ENCODE measurements at places on chromosomes 3 and 15.

- DNase-seq, result peak; percentile 1
Observed at GRCh38 chr15:77354063-77354462, 65.8 kb downstream of the PEAK1 start.

DNA sequence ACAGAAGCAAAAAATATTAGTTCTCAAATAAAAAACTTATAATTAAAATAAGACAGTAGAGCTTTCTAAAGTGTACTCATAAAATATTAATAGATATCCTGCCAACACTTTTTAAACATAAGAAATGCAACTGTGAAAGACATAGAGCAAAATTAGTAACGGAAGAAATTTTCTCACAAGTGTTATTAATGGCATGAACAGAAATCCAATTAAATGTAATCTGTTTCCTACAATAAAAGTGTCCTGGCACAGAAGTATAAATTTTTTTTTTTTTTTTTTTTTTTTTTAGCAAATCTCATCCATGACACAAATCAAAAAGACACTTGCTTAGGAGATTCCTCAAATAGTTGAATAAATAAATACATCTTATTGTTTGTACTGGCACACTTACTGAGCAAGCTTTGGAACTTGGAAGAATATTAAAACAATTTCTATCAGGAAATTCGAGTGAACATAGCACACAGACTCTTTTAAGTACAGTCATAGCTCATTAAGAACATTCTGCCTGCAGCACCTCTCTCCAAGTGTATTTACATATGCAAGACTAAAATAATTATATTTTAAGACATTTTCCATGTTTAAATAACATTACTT, 227.2 kb upstream of the ROBO2 start:
- DNase-seq, result no peak

- DNase-seq, result no peak
Observed at GRCh38 chr3:104526901-104527401, 839.8 kb upstream of the ALCAM start.

- no peak for DNase-seq
Observed at GRCh38 chr15:99137111-99137546, 32.2 kb downstream of the SYNM start.

DNA sequence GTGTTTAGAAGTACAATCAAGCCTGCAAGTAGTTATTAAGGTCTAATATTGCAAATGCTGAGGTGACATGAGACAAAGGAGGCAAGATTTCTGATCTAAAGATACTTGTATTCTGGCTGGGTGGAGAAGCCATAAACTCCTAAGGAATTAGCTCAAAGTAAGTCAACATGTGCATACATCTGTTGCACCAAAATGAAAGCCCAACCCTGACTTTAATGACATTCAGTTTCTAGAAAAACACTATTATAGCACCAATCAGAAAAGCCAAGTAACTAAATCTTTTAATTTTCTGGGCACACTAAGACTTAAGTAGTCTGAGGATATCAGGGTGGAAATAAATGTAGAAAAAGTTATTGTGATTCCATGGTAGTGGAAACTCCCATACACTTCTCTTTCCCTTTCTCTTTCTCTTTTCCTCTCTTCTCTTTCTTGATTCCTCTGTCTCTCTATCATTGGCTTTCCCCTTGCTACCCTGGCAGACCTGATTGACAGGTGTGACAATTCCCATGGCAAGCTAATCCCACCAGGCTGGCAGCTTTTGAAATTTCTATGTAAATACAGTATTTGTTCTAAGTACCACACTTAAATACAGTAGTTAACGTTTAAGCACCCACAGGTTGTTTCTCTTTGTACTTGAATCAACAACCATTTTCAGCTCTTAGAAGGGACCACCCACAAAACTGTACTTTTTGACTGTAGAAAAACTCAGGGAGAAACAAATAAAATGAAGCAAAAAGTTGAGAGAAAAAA, 528.4 kb upstream of the SEMA6D start:
- no peak for DNase-seq

GRCh38 chr3:146550743-146551510, 6.5 kb upstream of the PLSCR1 start:
- DNase-seq, result no peak

- DNase-seq, result no peak
Observed at GRCh38 chr15:47756872-47757271, 39.6 kb downstream of the SEMA6D start.

- no peak for DNase-seq
Observed at GRCh38 chr3:105154692-105155091, 212.0 kb upstream of the ALCAM start.

DNA sequence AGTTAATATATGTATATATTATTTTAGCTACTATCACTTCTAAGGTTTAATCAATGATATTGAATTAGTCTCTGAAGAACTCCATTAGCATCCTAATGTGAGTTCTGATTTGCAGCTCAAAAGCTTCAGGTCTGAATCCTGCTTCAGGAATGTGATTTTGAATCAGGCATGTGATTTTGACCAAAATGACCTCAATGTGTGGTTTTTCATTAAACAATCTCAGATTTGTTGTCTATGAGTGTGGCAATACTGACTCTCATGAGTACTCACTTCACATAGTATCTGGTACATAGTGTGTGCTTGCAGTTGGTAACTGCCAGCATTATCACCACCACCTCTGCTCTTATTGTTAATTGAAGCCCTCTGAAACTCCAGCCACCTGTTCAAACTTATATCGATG, 251.0 kb downstream of the KCNH8 start:
- no peak for DNase-seq

- no peak for DNase-seq
Observed at GRCh38 chr15:101264911-101265641, 12.2 kb downstream of the SELENOS start.

Measured in NCI-H460 (cell line).